Sigmoid colon (tissue), 7 donors: ENCODE measurements at places on chromosomes 1 and 21. TPM values are rescaled to one million over a fixed set of nuclear protein-coding genes. Genes with fewer than 3 reads are reported as not detected.

Gene MAP3K21
- 0.33 TPM for total RNA-seq

DNA sequence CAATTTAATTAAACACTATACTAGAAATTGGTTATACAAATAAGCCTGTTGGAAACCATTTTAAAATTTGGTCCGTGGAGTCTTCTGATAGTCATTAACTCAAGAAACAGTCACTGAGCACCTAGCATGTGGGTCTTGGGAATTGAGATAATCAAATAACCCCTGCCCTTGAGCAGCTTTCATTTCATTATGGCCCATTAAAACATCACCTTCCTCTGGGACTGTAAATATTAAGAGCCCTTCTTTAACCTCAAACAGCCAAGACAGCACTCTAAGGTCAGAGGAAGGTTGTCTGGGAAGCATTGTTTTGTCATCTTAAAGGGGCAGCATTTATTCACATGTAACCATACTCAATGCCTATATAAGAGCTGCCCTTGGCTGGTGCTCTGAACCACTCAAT lies 610.3 kb upstream of the USP24 start:
- DNase-seq: no peak

GRCh38 chr1:3712573-3713535 lies 39.4 kb upstream of the CCDC27 start:
- no peak for DNase-seq

DNA sequence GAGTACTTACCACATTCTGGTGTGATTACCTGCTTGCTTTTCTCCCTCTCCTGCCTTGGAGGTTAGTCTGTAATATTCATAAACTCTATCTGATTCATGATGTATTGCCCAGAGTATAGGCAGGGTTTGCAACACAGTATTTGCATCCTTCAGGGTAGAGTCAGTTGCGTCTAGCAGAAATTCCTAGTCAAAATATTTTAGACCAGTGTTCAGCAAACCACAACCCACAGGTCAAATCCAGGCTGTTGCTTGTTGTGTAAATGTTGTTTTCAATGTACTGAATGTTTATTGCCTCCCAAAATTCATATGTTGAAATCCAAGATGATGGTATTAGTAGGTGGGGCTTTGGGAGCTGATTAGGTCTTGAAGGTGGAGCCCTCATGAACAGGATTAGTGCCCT lies 82.9 kb downstream of the NGF start:
- DNase-seq: no peak

Gene AMY2B
- total RNA-seq: 50.1 TPM

DNA sequence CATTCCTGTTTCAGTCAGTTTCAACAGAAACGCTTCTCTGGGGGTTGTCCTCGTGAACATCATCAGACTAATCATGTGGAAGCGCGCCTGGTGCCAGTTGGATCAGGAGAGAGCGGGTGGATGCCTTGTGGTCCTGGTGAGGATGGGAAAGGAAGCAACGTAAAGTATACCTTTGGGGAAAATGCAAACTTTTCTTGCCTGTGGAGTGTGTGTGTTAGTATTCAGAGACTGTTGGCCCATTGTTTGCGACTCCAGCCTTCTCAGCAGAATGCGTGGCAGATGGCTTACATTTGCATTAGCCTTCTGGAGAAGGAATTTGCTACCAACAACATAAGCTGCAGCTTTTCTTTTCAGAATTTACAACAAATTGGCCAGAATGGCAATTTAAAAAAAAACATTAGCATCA lies 173.9 kb downstream of the RWDD3 start:
- no peak for DNase-seq

- DNase-seq: no peak
Measured at GRCh38 chr1:208024406-208024805, 113.5 kb upstream of the CD34 start.

Gene FMO5
- total RNA-seq: 2.8 TPM

GRCh38 chr1:190124068-190124467 lies 353.6 kb downstream of the BRINP3 start:
- DNase-seq: no peak

- no peak for DNase-seq
Measured at GRCh38 chr21:34031835-34032370, 41.5 kb upstream of the MRPS6 start.

Gene FCRLB
- not detected for total RNA-seq

Gene PKP1
- total RNA-seq: 0.16 TPM

Gene CFAP57
- total RNA-seq: under 0.01 TPM

Gene CELA3A
- total RNA-seq: not detected

- DNase-seq: peak; percentile 63
Measured at GRCh38 chr21:45534636-45535331, 7.5 kb downstream of the SLC19A1 start.

DNA sequence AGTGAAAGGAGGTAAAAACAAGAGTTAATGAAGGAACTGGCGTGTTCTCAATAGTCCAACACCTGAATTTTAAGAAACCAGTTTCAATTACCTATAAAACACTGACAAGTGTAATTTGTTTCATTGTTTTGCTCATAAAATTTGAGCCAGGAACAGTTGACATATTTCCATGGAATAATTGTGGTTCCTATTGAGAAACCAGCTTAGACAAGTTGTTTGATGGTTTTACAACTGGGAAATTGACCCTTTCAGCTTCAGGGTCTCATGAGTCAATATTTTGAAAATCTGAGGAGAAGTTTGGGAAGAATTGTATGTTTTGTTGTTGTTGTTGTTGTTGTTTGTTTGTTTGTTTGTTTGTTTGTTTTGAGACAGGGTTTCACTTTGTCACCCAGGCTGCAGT lies 69.1 kb upstream of the GADD45A start:
- DNase-seq: no peak

Gene SMYD3
- total RNA-seq: 14.6 TPM

Gene SF3B4
- total RNA-seq: 9.6 TPM

Gene SELP
- 1.8 TPM for total RNA-seq

Gene ARHGAP30
- total RNA-seq: 7.1 TPM

- DNase-seq: no peak
Measured at GRCh38 chr1:41051022-41051421, 29.5 kb upstream of the SLFNL1 start.

- no peak for DNase-seq
Measured at GRCh38 chr1:98342566-98342965, 319.0 kb upstream of the SNX7 start.

DNA sequence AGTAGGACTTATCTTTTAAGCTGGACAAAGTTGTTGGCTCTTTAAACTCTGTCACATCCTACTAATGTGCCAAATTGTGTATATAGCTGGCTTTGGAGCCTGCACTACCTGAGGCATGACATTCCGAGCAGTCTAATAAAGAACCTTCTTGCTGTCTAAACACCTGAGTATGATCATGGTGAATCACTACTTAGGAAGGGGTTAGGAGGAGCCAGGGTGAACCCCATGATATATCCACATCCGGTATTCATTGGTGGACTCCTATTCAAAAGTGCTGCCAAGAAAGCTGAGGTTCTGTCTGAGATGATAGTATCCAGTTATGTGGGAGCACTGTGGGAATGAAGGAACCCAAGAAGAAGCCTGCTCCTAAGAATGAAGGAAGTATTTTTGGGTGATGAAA lies 27.1 kb downstream of the CRNN start:
- DNase-seq: no peak

GRCh38 chr21:41858466-41859296 lies 20.5 kb downstream of the PRDM15 start:
- peak; percentile 54 for DNase-seq

Gene PLEKHN1
- not detected for total RNA-seq

GRCh38 chr1:7703321-7704213 lies 67.5 kb upstream of the VAMP3 start:
- no peak for DNase-seq

- no peak for DNase-seq
Measured at GRCh38 chr1:35834218-35834617, 26.4 kb downstream of the AGO4 start.

GRCh38 chr1:16393570-16394521 lies 26.8 kb downstream of the SZRD1 start:
- DNase-seq: no peak

DNA sequence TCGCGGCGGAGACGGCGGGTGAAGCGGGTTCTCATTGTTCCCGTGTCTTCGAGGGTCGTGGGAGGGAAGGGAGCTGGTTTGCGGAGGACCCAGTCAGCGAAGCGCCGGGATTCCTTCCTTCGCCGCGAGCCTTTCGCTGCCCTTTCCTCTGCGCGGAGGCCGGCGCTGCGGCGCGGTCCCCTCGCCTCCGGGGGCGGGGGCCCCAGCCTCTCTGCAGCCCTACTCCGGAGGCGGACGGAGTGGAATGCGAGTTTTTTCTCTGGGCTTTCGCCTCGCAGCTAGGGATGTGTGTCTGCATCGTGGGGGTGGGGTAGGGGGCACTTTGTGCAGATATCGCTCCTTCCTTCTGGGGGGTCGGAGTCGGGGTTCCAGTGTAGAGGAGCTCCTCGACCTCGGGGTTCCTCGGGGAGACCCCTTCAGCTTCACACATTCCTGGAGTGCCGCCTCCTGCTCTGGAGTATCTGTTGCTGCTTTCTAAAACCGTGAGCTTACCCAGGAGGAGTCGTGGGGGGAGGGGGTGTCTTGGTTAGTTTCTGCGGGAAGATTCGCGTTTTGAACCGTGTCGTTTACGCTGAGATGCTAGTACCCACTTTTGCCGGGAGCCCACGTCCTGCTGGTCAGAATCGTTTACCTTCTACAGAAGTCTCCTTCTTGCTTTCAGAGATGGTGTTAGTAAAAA lies 595 bp downstream of the RNF2 start:
- peak; percentile 64 for DNase-seq

Gene BTBD19
- 3.5 TPM for total RNA-seq

Gene UBASH3A
- total RNA-seq: not detected
